Small intestine (tissue), 16 donors: ENCODE measurements at places on chromosomes 12 and 14.

GRCh38 chr14:95039259-95039992 lies 117.9 kb downstream of the DICER1 start:
- DNase-seq = no peak

DNA sequence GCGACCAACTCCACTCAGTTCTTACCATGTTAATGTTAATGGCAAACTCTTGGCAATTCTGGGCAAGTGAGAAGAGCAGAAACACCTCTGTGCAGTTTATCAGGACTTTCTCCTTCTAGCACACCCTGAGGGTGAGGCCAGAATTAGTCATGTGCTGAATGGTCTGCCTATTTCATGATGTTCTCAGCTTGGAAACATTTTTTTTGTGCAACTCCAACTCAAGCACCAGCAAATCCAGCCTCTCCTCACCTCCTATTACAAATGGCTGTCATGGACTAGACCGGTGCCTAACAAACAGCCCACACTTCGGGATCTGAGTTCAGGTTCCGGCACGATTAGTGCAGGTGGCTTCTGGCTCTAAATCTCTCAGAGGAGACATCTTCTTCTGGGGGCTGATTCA lies 246.0 kb downstream of the ZFP36L1 start:
- DNase-seq = no peak

- no peak for DNase-seq
Measured at GRCh38 chr12:91851741-91852477, 293.7 kb downstream of the BTG1 start.

DNA sequence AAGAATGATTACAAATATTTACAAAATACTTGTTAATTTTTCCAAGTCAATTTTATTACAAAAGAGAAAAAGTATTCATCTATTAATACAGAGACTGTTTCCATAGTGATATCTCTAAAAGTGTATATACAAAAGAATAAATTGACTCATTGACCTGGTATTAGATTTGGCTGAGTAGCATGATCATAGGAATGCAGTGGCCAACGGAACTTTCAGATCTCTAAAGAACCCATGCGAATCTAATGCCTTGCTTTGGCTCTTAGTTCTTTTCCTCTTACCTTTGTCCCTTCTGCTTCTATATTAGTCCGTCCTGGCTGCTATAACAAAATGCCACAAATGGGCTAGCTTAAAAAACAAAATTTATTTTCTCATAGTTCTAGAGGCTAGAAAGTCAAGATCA lies 717.8 kb downstream of the TMTC2 start:
- DNase-seq = no peak

GRCh38 chr12:49367381-49368239 lies at the start of gene SPATS2:
SPATS2 (plus strand) TSS chr12:49367462; CDS start chr12:49461013, 93,551 bp downstream.
- DNase-seq = no peak
